Progenitor cell of endocrine pancreas (in vitro differentiated cells): ENCODE measurements at places on chromosomes 6 and 20. TPM values are rescaled to one million over a fixed set of nuclear protein-coding genes. Genes with fewer than 3 reads are reported as not detected.

RPP21 gene
- 53.7 and 59.4 TPM in 2 replicates for total RNA-seq

ALDH8A1 gene
- 0.40 and 1.5 TPM in 2 replicates for total RNA-seq

EPM2A gene
- total RNA-seq: 14.7 and 15.6 TPM in 2 replicates

CDH4 gene
- total RNA-seq: 0.38 and 0.43 TPM in 2 replicates
